ENCODE measurements at places on chromosomes 16 and 17. TPM values are rescaled to one million over a fixed set of nuclear protein-coding genes. Genes with fewer than 3 reads are reported as not detected.

RDM1 gene
- 2.6 TPM for total RNA-seq

ARHGAP44 gene
- total RNA-seq: 2.8 TPM

KRTAP2-1 gene
- total RNA-seq: not detected

GAN gene
- total RNA-seq: 2.2 TPM

FAM117A gene
- 1.2 TPM for total RNA-seq

DPEP2 gene
- total RNA-seq: not detected

EVI2A gene
- not detected for total RNA-seq

GPR142 gene
- total RNA-seq: not detected

CFAP97D1 gene
- 0.03 TPM for total RNA-seq

CIBAR2 gene
- not detected for total RNA-seq

ANKS4B gene
- total RNA-seq: 0.09 TPM

NPTX1 gene
- 124 TPM for total RNA-seq

TEKT5 gene
- not detected for total RNA-seq

SLC12A3 gene
- total RNA-seq: not detected

ABAT gene
- total RNA-seq: 0.48 TPM

KRTAP17-1 gene
- not detected for total RNA-seq

SYT17 gene
- 9.2 TPM for total RNA-seq

C17orf78 gene
- total RNA-seq: not detected

CACNG3 gene
- total RNA-seq: not detected

TPSG1 gene
- total RNA-seq: not detected

KRTAP9-2 gene
- not detected for total RNA-seq

INCA1 gene
- total RNA-seq: 1.1 TPM

MYH4 gene
- not detected for total RNA-seq

UNC45B gene
- total RNA-seq: not detected

SPECC1 gene
- 46.5 TPM for total RNA-seq

GAS2L2 gene
- total RNA-seq: 0.09 TPM

UTS2R gene
- not detected for total RNA-seq

TMEM204 gene
- total RNA-seq: not detected

GRAP gene
- total RNA-seq: 0.20 TPM

ABI3 gene
- not detected for total RNA-seq

TMEM114 gene
- total RNA-seq: not detected

TOP2A gene
- total RNA-seq: 204 TPM

HES7 gene
- total RNA-seq: 2.6 TPM

LHX1 gene
- 1.6 TPM for total RNA-seq

SMARCE1 gene
- 100 TPM for total RNA-seq

RAB26 gene
- total RNA-seq: 2.9 TPM
